RKO (cell line): ENCODE measurements at places on chromosomes 2 and 18.
A peak's percentile ranks its signal among the peaks of the same experiment; 100 is the strongest.

GRCh38 chr2:19519045-19519444 is 160.6 kb upstream of the OSR1 start:
- DNase-seq = no peak

DNA sequence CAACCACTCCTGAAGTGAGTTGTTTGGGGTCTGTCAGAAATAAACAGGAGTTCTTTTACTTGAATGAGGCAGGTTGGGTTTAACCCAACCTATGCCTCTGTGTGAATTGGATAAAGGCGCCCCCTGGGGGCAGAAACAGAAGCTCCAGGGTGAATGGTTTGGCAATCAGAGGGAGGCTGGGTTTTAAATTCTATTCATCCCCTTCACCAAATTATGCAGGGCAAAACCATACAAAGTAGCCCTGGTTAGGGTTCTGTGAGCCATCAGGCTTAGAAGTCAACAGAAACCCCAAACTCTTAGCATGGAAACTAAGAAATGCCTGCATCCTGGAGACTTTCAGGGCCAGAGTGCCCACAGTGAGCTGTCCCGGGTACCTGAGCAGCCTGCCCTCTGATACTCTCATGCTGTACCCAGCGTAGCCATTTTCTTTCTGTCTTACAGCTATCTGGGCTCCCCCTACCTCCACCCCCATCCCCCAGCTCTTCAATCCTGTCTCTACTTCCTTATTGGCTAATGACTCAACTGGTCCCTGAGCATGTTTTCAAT is 241.5 kb downstream of the ICOS start:
- DNase-seq = peak; percentile 18

GRCh38 chr2:180016937-180017336 is 9.8 kb upstream of the CWC22 start:
- DNase-seq = no peak

GRCh38 chr2:219378163-219378851 is 9.4 kb downstream of the DNPEP start:
- DNase-seq = no peak

- DNase-seq = no peak
Measured at GRCh38 chr2:167932123-167932693, 315.2 kb downstream of the STK39 start.

GRCh38 chr2:157245846-157246764 is 11.4 kb upstream of the GALNT5 start:
- DNase-seq = peak; percentile 62
